Stimulated activated CD8-positive, alpha-beta memory T cell treated with anti-CD3 and anti-CD28 coated beads, Interleukin-4, amount 100 ng/mL, for 1 hour (primary cell): ENCODE measurements at places on chromosomes 12 and 14.

DNA sequence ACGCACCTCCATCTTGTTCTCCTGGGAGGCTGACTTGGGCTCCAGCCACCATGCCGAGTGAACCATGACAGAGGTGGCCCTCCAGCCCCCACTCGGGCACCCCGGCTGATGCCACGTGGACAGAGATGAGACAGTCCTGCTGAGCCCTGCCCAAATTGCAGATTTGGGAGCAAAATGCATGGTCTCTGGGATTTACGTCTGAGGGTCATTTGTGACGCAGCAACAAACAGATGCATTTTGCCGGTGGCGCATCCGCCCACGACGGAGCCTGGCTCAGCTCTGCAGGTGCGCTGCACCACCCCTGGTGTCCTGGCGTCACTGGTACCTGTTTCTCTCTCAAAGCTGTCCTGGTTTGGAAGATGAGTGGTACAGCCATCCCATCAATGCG is 31.1 kb upstream of the INF2 start:
- no peak for DNase-seq

- DNase-seq = no peak
Observed at GRCh38 chr12:88305254-88305890, 163.3 kb downstream of the TMTC3 start.

GRCh38 chr12:49587174-49587908 is 18.1 kb downstream of the FAM186B start:
- DNase-seq = no peak

GRCh38 chr14:64081174-64081746 is 212.9 kb downstream of the ESR2 start:
- DNase-seq = no peak

- DNase-seq = no peak
Observed at GRCh38 chr12:16613199-16613598, 7.2 kb upstream of the LMO3 start.

- DNase-seq = no peak
Observed at GRCh38 chr12:118690506-118690905, 290.8 kb upstream of the SRRM4 start.

DNA sequence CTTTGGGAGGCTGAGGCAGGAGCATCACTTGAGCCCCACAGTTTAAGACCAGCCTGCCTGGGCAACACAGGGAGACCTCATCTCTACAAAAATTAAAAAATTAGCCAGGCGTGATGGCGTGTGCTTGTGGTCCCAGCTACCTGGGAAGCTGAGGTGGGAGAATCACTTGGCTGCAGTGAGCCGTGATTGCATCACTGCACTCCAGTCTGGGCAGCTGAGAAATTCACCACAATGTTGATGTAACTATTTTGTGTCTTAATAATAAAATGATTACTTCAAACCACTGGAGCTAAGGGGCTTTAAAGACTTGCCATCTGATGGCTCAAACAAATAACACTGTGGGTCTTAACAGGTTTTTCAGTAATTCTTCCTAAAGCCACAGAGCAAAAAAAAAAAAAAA is 10.8 kb downstream of the ERH start:
- no peak for DNase-seq

GRCh38 chr12:28552251-28552970 is 362.2 kb downstream of the CCDC91 start:
- DNase-seq = no peak

DNA sequence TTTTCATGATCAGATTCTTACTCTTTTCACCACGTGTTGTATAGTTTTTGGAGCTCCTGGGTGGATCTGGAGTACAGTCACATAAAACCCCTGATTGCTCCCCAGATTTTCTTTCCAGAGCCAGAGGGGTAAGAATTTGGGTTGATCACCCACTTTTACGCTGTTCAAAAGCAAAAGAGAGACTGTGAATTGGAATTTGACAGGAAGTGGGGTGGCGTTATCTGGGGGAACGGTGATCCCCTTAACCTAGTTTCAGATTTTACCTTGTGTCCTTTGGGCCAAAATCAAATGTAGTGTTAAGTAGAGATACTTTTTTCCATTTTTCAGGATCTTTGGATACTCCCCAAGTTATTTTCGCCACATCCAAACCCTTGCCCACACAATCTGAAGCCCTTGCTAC is 75.6 kb downstream of the TGFB3 start:
- no peak for DNase-seq

DNA sequence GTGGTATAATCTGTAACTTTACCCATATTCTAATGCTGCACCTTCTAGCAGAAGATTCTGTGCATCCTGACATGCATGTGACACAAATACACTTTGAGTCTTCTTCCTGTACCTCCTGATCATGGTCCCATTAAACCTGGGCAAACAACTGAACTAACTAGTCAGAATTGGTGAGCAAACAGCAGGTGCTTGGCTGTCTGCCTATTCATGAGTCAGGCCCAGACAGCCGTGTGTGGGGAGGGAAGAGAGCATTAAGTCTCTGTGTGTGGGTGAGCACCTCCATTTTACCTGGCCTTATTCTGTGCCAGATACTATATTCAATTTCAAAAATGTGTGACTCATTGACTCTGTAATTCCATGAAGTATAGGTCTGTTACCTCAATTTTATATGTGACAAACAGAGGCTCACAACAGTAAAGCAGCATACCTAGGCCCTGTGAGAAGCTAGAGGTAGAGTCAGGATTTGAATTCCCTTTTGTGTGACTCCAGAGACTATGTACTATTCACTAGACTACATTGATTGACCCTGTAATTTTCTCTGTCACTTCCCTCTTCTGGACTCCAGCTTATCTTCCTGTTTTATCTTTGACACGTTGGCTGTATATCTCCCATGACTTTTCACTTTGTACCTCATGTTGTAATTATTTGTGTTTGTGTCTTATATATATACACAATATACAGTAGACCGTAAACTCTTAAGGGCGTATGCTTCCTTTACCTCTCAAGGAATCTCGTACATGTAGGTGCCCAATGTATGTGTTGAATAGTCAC is 32.2 kb downstream of the SUSD6 start:
- DNase-seq = no peak

DNA sequence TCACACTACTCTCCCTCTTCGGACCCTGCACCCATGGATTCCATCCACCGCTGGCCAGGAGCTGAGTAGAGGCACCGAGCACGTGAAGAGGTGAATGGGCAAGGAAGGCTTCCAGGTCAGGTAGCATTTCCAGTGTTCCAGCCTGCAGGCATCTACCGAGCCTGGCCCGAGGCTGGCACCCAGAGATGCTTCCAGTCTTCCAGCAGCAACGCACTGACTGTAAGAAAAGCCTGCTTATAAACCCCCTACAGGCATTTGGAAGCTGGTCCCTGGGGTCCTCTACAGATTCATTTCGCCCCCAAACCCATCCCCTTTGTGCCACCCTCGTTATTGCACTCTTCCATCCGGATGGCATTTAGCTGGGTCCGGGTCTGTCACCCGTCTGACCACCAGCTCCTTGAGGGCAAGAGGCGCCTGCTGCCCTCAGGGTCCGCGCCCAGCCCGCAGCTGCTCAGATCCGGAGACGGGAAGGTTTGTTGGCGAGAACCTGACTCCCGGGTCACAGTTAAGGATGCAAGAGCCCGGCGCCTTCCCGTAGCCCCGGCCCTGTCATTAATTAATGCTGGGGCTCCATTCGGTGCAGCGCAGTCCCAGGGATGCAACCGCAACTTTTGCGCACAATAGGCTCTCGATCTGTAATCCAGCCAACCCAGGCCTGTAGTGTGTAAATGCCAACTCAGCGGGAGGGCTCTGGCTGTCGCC is 614 bp upstream of the MARK3 start:
- DNase-seq = no peak
